Fibroblast of the aortic adventitia (primary cell): ENCODE measurements at places on chromosomes 4 and X.

DNA sequence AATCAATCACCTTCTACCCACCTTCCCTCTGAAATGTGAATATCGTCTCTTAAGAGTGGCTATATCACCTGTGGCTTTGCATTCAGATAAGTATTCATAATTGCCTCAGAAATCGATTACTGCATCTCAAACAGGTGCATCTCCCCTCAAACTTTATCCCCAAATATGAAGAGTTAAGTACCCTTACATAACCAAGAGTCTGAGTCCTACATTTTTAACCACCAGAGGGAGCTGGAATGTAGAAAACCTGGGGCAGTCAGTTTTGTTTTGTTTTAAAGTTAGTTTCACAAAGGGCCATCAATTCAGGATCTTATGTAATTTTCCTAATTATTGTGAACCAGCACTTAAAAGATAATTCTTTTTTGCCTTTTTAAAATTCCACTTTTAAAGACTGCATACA lies 5.7 kb downstream of the TCEANC start:
- peak; percentile 84 for DNase-seq

DNA sequence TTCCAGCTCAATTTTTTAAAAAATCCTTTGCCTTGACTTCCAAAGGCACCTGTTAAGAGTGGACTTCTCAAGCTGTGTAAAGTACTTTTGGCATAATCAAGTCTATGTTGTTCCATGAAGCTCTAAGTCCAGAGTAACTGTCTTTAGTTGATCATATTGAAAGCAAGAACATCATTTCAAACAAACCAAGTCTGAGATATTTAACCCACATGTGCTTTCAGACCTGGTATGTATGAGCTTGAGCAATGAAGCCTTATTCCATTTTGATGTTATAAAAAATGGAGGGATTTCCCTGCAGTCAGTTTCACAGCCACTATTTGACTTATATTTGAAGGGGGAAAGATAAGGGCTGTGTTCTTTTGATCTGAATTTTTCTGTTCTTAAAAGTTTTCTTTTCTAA lies 23.7 kb upstream of the EOLA2 start:
- no peak for DNase-seq

GRCh38 chr4:98289375-98289774 lies 28.2 kb downstream of the RAP1GDS1 start:
- peak; percentile 16 for DNase-seq

GRCh38 chr4:101035487-101035886 lies 311.8 kb downstream of the PPP3CA start:
- no peak for DNase-seq

- DNase-seq, result no peak
Measured at GRCh38 chr4:93317561-93317960, 511.0 kb upstream of the ATOH1 start.

DNA sequence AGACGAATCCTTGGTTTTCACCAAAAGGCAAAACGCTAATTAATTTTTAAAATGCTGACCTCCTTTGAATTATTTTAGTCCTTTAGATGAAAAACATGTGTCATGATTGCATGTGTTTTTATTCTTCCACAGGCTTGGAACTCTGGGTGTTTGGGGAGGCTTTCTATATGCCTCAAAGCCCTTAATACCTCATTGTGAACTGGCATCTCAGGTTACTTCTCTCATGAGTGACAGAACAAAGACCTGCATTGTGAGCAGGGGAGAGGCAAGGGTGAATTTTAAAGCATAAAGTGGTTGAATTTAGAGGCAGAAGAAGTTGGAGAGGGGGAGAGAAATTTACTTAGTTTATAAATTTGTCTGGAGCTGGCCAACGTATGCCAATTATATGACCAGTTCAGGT lies 119.5 kb downstream of the ARSF start:
- DNase-seq, result no peak

DNA sequence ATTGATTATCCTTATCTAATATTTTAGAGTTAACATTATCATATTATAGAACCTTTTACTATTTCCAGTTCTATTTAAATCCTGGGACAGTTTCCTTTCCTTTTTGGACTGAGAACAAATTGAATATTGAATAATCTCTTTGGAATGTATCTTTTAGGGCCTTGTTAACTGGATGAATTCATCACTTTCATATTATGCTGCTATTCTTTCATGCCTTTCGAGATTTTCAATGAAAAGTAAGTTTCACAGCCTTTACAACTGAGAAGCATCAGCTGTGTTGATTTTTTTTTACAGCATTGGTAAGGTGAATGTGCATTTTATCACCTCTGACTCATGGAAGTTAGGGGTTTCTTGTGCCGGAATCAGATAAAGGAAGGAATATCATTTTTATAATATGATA lies 39.6 kb downstream of the PDLIM5 start:
- DNase-seq, result peak; percentile 64

DNA sequence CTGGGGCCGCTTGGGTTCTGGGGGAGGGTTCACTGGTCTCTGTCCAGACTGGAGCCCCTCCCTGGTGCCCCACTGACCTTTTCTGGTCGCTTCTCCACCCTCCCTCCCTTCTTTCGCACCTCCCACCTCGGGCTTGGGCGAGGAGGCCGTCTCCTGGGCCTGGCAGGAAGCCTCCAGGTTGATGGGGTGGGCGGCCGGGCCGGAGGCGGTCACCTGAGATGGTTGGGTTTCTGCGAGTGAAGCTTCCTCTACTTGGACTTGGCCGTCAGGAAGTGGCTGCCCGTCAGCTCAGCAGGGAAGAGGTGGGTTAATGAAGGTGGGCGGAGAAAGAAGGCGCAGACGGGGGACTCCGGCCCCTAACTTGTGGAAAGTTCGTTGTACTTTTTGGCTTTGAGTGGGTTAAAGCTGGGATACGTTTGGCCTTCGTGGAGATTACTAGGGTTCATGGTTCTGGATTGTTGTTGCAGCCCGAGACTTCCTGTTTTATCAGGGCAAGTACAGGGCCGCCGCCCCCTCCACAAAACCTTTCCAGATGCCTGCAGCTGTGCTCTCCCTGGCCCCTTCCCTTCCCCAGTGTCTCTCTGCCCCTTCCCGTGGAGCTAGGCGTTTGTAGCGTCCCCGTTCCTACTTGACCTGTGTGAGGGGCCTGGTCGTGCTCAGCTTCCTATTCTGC lies 1.2 kb downstream of the AKAP17A start:
- DNase-seq, result peak; percentile 19

DNA sequence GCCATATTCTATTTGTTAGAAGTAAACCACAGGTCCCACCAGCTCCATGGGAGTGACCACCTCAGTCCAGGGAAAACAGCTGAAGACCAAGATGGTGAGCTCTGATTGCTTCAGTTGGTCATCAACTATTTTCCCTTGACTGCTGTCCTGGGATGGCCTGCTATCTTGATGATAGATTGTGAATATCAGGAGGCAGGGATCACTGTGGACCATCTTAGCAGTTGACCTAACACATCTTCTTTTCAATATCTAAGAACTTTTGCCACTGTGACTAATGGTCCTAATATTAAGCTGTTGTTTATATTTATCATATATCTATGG lies 16.1 kb downstream of the TLR8 start:
- DNase-seq, result no peak

- no peak for DNase-seq
Measured at GRCh38 chrX:50327235-50327634, 122.7 kb downstream of the CCNB3 start.

DNA sequence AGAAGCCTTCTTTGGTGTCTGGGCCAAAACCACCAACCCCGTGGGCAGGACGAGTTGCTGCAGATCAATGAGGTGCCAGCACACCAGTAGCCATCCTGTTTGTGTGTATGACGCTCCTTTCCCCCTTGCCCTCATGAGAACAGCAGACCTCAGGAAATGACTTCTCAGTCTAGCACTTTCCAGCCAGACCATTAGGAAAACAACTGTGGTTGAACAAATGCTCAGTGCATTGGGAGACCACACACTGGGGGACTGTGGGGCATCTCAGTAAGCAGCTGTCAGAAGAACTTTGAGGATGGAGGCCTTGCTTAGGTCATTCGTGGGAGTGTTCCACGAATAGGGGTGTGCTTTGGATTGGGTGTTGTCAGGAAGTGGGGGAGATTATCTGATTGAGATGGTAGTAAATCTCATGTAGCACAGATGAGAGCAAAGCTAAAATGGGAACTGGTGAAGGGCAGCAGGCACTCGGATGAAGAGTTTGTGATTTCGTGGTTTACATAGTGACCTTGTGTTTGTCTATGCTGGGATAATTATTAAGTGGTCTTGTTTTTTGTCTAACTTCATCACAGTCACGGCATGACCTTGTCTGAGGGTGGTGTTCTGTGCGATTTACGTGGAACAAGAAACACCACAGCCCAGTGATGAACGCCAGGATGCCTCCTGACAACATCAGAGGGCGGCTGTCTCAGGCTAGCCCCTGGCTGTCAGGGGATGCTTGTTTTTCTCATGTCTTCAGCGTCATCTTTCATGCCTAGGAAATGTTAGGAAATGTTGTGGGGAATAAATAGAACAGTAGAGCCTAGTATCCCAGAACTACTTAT lies 70.1 kb downstream of the USP46 start:
- DNase-seq, result peak; percentile 45

- no peak for DNase-seq
Measured at GRCh38 chr4:187995322-187996207, at the start of gene ZFP42. Gene ZFP42 (plus strand): TSS chr4:187995771. CDS start chr4:188002808, 7,037 bp downstream.

GRCh38 chr4:113827285-113827684 lies 65.7 kb upstream of the CAMK2D start:
- DNase-seq, result peak; percentile 62

- no peak for DNase-seq
Measured at GRCh38 chrX:103215425-103215991, 600 bp downstream of the BEX4 start.

DNA sequence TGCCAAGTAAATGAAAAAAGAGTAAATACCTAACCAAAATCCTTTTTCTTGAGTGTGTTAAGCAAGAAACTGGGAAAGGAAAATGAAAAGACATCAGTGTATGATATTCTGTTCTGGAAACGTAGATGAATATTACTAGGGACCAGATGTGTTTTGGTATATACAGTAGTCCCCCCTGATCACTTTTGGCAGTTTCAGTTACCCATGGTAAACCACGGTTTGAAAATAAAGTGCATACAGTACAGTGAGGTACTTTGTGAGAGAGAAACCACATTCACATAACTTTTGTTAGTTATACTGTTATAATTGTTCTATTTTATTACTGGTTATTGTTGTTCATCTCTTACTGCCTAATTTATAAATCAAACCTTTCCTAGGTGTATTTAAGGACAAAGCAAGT lies 250.9 kb downstream of the TENM3 start:
- no peak for DNase-seq

DNA sequence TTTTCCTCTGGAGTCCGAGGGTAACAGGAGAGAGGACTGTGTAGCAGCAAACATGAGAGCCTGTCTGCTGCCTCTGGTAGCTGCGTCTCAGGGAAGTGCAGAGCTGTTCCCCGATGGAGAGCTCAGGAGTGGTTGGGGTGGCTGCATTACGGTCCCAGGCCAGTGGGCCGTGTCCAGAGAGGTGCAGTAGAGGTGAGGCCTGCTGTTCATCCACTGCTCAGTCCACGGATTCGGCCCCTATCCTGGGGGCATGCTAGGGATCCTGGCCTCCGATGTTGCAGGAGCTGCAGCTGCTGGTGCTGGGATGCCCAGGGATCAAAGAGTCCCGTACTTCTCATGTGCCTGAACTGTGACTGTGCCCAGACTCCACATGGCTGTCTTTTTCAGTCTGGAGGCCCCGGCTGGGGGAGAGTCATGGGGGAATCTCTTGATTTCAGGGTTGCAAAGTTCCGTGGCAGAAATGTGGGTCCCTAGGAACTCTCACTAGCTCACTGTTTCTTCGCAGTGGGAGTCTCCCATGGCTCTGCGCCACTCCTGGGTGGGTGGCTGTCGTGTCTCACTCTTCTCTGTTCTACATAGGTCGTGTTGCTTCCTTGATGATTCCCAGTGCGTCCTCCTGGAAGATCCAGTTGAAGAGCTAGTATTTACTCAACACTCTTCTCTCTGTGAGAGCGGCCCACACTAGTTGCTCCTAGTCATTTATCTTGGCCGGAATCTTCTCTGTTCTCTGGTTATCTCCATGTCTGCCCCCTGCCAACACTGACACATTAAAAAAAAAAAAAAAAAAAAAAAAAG lies 109.5 kb upstream of the CENPE start:
- no peak for DNase-seq

GRCh38 chr4:145734576-145735346 lies 54.8 kb downstream of the C4orf51 start:
- DNase-seq, result peak; percentile 99

- DNase-seq, result no peak
Measured at GRCh38 chrX:149516604-149517003, 11.5 kb upstream of the IDS start.

GRCh38 chrX:130343411-130343810 lies 3.7 kb downstream of the SLC25A14 start:
- DNase-seq, result peak; percentile 5

DNA sequence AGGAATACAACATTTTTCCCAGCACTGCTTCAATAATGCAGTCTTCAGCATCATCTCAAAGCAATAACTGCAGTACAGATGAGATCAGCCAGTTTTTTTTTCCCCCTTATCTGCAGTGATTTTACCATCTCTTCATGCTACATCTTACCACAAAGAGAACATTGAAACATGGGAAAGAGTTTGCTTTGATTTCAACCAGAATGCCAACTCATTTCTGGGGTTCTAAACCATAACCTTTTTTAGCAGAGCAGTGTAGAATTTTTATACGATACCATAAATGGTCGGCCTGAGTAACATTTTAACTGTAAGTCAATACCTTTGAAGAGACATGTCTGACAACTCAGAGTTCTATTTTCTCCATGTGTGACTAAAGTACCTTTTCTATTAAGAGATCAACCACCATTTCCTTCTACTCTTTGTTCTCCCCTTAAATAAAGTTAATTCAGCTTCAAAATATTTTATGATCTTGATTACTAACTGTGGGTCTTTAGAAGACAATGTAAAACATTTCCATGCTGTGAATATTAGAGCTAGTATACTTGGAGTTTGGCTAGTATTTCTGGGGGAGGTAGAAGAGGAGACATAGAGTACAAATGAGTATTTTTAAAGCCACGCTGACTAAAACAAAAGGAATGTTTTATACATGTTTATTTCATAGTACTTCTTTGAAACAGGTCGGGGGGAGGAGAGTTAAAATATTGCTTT lies 69.1 kb downstream of the TET2 start:
- DNase-seq, result no peak

DNA sequence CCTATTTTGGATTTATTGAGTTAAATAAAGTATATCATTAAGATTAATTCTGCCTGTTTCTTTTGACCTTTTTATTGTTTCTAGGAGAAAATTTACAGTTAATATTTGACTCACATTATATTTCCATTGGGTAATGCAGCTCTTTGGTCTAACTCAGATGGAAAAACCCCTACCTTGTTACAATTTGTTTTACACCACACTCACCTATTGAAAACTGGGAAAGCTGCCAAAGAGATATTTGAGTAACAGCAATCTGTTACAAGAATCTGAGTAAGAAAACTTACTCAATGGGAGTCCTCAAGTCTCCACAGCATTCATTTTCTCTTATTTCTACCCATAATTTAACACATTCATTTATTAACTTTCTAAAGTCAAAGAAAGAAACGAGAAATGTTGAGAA lies 108.0 kb upstream of the TLL1 start:
- DNase-seq, result no peak

GRCh38 chr4:183586824-183587223 lies 72.2 kb downstream of the RWDD4 start:
- DNase-seq, result no peak

DNA sequence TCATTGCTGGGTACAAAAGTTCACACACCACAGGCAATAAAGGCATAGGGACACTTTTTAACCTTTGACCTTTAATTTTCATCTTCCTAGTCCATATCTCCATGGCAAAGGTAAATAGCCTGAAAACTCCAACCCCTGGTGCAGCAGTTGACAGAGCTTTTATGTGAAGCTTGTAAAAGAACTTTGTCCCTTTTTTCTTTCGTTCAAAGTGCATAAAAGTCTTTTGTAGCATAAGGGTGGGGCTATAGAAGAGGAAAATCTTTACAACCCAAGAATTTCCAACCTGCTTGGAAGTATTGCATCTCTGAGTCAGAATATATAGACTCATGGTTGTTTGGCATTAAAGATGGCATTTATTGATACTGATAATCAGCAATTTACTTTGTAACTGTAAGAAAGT lies 20.4 kb downstream of the POF1B start:
- DNase-seq, result no peak
